ENCODE measurements at places on chromosomes 4 and X.

DNA sequence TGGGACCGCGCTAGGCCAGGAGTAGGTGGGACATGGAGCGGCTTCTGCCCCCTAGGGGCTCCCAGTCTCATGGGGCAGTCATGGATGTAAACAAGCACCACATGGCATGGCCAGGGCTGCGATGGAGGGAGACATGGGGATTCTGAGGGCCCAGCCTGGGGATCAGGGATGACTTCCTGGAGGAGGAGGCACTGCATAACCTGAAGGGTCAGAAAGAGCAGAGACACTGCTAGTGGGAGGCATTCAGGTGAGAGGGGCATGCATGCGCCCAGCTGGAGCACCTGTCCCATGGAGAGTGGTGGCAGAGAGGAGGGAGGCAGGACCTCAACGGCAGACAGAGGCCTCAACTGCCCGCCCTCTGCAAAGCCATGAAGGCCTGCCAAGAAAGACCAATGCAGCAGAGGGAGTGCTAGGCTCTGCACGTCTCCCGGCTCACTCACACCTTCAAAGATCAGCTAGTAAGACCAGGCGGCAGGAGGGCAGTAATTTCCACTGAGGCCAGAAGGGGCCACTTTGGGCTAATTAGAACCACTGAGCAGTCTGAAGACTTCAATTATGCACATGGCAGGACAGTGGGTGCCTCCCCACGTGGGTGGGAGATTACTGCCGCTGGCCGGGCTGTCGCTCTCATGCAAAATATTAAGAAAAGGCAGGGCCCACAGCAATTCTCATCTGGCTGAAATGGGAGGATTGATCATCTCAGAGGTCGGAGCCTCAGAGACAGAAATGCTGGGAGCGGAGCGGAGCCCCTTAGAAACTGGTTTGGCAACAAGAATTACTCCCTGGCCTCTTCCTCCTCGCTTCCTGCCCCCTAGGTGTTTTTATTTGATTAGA, 69.6 kb downstream of the PPP2R2C start:
- no peak for DNase-seq

GRCh38 chr4:157667836-157668235, 447.3 kb downstream of the GRIA2 start:
- DNase-seq, result no peak

GRCh38 chr4:142539796-142540482, 306.2 kb downstream of the INPP4B start:
- DNase-seq, result no peak

- DNase-seq, result no peak
Observed at GRCh38 chr4:169152899-169153298, 117.9 kb downstream of the SH3RF1 start.

- DNase-seq, result no peak
Observed at GRCh38 chr4:175435381-175435783, 376.7 kb downstream of the GPM6A start.

GRCh38 chrX:113962343-113962742, 621.5 kb upstream of the HTR2C start:
- DNase-seq, result no peak

DNA sequence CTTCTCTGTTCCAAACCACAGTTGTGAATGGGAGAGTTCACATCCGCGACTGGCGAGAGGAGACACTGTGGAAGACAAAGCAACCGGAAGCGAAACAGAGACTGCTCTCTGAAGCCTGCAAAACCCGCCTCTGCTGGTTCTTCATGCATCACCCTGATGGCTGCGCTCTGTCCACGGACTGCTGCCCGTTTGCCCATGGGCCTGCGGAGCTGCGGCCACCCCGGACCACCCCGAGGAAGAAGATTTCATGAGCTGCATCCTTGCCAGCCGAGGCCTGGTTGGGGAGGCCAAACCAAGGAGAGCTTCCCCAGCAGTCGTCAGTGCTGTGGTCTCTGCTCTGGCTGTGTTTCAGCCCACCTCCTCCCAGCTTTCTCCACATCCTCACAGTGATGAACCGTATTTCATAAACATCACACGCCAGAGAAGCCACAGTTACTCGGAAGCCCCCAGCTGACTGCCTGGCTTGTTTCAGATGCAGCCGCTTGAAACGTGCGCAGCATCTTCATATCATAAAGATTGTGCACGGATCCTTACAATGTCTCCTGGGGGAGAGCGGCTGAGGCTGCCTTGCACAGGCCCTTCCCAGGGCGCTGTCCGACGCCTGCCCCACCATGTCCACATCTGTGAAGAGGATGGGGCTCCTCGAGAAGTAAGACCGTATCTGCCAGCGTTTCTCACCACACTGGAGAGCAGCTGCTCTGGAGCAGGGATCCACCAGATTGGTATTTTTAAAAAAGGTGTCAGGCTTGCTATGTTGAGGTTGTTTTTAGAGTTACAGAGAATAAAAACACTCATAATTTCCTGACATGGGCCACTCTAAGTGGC, 35.4 kb downstream of the TRMT44 start:
- DNase-seq, result no peak

DNA sequence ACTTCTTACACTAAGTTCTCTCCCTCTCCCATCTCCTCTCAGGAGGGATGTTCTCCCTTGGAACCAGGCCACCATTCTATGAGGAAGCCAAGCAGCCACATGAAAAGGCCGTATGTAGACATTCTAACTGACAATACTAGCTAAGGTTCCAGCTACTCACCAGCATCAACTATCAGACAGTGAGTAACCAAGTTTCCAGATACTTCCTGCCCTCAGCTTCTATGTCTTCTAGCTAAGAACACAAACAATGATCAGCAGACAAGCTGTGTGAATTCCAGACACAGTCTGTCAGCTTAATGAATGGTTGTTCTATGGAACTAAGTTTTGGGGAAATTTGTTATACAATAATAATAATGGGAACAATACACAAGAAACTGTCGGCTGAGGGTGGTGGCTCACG, 50.8 kb downstream of the SMIM14 start:
- DNase-seq, result no peak

GRCh38 chr4:87732033-87732765, 67.2 kb upstream of the IBSP start:
- no peak for DNase-seq

GRCh38 chrX:120755066-120755846, 120.4 kb downstream of the CT47B1 start:
- peak; percentile 23 for DNase-seq

DNA sequence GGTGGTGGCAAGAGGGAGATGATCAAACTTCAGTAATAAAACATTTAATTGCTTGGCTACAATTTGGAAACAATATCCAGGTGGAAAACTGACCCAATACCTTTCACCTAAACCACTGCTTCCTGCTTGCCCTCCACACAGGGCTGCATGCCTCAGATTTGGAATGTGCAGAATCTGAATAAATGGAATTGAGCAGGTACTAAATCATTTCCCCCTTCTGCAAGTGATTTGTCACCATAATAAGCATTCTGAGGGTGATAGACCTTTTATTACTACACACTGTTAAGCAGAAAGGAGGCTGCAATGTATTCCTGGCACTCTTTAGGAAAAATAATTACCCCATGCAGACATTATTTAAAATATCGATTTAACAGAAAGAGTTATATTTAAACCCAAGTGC, 291.8 kb downstream of the IDS start:
- no peak for DNase-seq

DNA sequence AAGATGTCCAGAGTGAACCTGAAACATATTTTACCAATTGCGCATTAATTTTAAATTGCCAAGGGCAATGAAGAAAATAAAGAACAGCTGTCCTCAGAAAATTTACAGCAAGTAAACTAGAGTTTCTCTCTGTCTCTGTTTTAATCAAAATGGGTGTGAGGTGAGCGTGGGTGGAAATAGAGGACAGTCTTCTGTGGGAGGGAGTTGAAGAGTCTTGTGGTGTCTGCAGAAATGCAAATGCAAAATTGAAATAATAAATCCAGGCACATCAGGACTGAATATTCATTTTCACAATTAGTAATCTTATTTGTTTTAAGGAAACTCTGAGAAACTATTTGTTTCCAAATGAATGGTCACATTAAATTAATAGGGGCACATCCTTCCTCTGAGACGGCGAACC, 192.0 kb downstream of the ARHGAP10 start:
- DNase-seq, result no peak

DNA sequence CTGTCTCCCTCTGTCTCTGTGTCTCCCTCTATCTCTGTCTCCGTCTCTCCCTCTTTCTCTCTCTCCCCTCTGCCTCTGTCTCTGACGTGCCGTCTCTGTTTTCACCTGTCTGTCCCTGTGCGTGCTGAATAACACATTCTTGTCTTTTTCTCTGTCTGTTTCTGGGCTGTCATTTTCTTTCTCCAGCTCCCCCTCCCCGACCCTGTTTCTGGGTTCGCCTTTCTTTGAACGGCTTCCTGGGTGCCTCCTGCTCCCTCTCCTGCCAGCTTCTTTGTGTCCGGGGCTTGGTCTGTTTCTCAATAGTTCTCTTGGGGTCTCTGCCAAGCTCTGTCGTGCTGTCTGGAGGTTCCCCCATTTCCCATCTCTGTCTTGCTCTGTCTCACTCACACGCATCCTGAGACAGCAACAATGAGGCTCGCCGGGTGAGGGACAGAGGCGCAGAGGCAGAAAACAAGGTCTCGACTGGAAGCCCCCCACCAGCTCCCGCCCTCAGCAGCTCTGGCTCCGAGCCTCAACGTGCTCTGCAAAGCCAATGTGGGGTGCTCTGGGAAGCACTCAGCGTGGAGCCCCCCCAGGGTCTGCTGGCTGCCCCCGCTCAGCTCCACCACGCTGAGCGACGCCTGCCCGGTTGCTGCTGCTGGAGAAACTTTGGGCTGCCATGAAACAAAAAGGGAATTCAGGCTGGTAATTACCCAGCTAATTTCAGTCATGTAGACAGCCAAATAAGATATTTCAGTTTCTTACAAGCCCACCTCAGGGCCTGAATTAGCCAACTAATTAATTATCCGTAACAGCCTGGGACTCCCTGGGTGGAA, 3.4 kb downstream of the CPLX1 start:
- no peak for DNase-seq

DNA sequence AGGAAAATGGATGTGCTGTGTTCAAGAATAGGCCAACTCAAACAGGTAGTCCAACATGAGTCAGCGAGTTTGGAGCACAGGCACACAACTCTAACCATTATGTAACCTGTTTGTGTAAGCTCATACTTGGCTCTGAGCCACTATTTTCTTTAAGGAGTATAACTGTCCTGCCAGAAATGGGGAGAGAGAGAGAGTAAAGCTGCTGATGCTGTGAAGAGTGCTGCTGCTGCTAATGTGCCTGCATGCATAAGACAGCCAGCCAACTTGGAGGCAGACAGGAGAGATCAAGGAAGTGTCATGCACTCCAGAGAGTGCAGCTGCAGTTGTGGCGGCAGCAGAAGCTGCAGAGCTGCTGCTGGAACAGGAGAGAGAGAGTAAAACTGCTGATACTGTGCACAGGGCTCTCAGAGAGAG, 11.7 kb upstream of the STATH start:
- no peak for DNase-seq

DNA sequence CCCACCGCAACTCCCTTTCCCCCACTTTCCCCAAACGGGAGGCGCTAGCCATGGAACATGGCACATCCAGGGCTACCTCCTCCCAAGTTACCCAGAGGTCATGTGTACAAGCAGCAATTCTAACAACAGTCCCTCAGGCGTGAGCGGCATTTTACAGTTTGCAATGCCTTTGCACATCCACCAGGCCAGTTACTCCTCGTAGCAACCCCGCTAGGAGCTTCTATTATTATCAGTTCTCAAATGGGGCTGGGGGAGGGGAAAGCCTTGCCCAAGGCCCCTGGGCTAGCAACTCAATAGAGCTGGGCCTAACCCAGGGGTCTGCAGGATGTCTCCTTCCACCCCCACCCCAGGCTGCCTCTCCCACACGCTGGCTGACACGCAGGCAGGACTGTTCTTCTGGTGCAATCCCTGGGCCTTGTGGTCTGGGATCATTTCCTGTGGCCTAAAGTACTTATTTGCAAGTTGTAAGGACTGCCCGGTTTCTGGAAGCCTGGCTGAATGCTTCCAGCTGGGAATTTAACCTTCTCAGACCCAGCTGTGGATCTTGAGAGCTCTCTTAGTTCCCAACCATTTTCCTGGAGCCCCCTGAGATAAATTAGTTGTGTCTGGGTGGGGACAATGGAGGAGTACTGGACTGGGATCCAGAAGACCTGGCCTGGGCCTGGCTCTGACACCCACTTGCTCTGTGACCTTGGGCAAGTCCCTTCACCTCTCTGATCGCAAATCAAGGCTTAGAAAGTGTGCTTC, 27.7 kb downstream of the PJA1 start:
- DNase-seq, result no peak

DNA sequence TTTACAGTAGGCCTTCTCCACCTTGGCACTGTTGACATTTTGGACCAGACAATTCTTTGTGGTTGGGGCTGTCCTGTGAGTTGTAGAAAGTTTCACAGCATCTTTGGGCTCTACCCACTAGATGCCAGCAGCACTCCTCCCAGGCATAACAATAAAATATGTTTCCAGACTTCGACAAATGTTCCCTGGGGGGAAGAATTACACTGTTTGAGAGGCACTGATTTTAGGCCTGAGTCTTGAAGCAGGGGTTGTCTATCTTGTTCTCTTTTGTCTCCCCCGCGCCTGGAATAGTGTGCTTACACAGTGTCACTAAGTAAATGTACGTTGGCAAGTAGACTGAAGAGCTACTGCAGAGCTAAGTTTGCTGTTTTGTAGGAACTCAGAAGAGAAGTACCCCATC, 254.4 kb upstream of the BOD1L1 start:
- no peak for DNase-seq

DNA sequence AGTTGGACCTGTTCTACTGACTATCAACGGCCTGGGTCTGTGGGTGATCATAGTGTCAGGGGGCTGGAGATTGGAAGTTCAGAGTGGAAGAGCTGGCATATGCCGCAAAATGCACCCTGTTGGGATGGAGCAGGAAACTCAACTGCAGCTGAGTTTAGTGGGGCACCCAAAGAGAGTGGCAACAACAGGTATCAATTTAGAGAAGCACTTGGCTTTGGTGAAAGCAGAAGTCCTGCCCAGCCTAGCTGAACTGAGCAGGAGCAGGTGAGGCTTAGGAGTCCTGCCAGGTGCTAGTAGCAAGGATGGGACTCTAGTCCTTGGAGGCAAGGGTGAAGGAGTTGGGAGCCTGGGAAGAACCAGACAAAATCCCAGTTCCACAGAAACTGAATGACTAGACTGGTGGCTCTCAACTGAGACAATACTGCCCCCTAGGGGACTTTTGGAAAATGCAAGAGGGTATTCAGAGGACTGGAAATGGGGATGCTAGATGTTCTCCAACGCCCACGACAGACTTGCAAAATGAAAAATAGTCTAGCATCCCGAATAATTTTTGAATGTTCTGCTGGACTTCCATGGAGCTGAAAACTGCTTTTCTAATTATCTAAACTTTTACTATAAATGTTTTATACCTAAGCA, 49.4 kb downstream of the RTL9 start:
- DNase-seq, result peak; percentile 14

DNA sequence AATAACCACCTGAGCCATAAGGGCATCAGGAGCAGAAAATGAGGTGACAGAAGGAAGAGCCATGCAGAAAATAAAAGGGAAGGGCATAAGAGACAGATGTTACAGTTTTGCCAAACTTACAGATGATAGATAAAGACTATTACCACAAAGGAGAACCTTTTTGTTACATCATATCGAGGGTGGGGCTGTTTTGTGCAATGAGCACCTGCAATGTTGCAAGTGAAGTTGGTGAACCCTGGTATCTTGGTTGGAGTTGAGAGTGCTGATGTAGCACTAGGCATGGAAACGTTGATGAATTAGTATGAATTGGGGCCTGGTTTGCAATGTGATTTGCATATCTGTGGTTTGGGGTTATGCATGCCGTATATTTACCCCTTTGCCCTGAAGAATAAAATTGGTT, 119.8 kb upstream of the TEX13D start:
- DNase-seq, result no peak

Measured in pancreas (tissue), 10 donors.